Fibroblast of skin of left biceps (primary cell): ENCODE measurements at places on chromosomes 6 and 20.

- DNase-seq: no peak
Measured at GRCh38 chr20:10319855-10320254, 101.2 kb downstream of the SNAP25 start.

DNA sequence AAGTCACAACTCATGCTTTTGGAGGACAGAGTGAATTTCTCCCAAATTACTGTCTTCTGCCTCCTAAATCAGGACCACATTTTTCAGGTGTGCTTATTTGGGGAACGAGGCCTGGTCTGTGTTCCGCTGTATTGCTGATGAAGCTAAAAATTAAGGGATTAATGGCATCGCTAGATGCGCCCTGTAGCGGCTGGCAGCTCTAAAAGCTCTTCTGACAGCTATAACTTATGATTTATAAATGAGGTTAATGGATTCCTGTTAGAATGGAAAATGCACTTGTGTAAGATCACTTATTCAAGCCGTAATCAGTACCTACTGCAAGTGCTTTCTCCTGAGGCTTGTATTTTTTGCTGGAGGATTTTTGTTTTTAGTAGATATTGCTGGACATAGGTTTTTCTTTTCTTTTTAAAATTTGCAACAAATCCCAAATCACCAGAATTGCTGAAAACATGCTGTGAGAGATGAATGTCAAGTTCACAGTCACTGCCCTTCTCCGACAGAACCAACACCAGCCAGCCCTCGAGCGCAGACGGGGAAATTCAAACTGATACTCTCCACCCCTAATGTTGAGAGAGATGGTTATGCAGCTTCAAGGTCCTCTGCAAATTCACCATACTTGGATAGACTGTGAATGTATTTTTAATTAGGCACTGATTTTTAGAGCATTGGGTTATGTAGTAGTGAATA, 49.1 kb downstream of the AKAP12 start:
- no peak for DNase-seq

GRCh38 chr6:10413262-10413849, 1.5 kb downstream of the TFAP2A start:
- DNase-seq: no peak

DNA sequence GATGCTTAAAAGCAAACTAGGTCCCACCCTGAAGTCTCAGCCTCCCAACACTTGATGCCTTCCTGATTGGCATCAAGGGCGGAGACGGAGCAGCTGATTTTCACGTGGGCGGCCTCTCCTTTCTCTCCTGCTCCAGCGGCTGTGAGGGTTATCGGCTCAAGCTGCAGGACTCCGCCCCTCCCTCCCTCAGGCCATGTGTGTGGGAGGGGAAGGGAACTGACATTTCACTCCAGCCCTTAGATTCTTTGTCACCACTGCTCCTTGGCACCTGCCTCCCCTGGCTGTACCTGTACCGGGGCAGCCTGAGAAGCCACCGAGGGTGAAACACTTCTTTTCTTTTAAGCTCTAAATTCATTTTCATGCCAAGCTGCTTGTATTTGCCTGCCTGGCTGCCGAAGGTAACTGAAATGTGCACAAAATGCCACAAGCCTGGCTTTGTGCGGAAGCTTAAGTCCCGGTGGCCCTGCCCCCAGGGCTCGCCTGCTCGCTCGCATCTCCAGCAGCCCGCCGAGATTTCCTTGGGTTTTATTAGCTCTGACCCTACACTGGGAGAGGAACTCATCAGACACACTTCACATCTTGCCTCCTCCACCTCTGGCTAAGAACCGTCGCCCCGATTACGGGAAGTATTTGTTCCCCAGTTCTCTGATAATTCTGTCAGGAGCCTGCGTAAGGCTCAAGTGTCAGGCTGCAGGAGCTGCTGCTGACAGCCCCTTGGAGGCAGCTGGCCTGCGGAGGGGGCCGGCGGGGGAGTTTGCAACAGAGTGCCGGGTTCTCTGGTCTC, 9.6 kb upstream of the CPNE5 start:
- DNase-seq: no peak

DNA sequence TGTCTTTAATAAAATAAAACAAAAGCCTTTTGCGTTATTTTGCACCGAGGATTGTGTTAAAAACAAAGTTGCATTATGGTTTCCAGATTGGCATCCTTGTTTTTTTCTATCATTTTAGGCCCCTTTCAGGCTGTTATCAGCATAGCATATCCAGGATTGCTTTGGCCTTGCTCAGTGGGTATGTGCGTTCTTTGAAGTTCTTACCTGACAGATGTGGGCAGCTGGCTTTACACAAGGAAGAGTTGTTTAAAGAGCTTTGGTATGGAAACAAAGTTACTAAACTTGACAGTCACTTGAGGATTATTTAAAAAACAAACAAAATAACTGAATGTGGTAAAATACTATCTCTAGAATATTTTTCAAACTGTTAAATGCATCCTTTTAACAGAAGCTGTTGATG, 6.6 kb downstream of the VAPB start:
- no peak for DNase-seq
